ENCODE measurements at places on chromosomes 12 and 14. TPM values are rescaled to one million over a fixed set of nuclear protein-coding genes. Genes with fewer than 3 reads are reported as not detected.

DNA sequence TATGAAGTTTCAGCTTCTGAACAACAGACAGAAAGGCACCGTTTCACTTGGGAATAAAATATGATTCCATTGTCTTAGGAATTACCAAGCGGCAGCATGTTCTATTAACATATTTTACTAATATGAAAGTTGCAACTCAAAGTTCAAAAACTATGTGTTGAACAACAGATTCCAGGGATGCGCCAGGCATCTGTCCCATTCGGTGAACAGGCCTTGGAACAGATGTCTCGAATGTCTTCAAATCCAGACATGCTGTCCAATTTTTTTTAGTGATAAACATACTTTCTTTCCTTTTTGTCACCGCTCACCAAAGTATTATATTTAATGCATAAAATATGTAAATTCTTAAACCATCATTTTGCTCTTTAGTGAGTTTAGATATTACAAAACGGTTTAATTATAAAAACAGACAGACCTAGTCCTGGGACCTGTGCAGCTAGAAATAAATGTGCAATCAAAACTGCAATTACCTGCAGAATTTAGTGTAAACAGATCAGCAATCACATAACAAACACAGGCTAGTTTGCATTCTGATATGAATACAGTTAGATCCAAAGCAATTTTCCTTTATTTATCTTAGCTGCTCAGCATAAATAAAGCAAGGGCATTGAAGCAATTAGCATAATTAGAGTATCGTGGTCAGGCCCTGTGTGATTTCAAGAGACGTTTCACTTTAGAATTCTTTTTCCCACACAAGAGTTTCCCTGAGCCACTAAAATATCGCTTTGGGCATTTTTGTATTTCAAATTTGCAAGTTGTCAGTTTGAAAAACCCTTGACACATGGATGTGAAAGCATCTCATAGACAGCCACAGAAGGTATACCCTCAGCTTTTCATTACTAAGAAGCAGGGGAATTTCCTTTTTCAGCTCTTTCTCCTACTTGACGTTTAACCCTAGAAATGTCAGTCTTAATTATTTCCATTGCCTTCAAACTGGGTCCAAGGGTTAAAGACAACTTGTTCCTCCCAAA lies 420.8 kb downstream of the EGLN3 start:
- DNase-seq: no peak
- no peak overlapping the region for H3K27ac ChIP-seq
- H3K4me1 ChIP-seq: no peaks in the 10 kb centered on the region
- no peak overlapping the region for H3K4me3 ChIP-seq

ZNF839 gene
- total RNA-seq: 8.8 TPM

DNA sequence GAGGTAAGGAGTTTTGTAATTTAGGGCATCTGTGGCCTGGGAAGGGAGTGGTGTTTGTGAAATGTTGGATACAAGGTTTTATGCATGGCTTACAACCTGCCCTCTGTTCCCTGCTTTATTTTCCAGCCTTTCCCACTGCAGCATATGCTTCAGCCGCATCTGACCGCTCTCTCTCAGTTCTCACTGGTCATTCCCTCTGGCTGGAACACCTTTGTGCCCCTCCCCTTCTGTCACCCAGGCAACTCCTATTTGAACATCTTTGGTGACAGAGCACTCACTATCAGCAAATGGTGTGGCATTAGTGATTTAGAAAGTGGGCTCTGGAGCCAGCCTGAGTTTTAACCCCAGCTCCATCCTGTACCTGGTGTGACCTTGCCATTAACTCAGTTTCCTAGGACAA lies 47.5 kb upstream of the SMCO2 start:
- H3K4me1 ChIP-seq: no peaks in the 10 kb centered on the region
- no peak overlapping the region for H3K27ac ChIP-seq
- H3K4me3 ChIP-seq: no peak overlapping the region
- DNase-seq: no peak
- H3K27me3 ChIP-seq: no peaks in the 10 kb centered on the region
- H3K36me3 ChIP-seq: no peaks in the 10 kb centered on the region

GRCh38 chr12:41286426-41286825 lies 98.3 kb downstream of the PDZRN4 start:
- no peaks in the 10 kb centered on the region for H3K36me3 ChIP-seq
- H3K4me1 ChIP-seq: no peaks in the 10 kb centered on the region
- peak; percentile 20 for DNase-seq
- H3K4me3 ChIP-seq: no peak overlapping the region
- H3K27ac ChIP-seq: no peak overlapping the region

- H3K27me3 ChIP-seq: no peaks in the 10 kb centered on the region
- no peaks in the 10 kb centered on the region for H3K4me1 ChIP-seq
- H3K36me3 ChIP-seq: no peaks in the 10 kb centered on the region
- no peak overlapping the region for H3K27ac ChIP-seq
- no peak overlapping the region for H3K4me3 ChIP-seq
- no peak for DNase-seq
Measured at GRCh38 chr12:95990136-95990535, 6.0 kb downstream of the HAL start.

- no peak overlapping the region for H3K4me3 ChIP-seq
- no peaks in the 10 kb centered on the region for H3K27me3 ChIP-seq
- no peaks in the 10 kb centered on the region for H3K36me3 ChIP-seq
- no peak overlapping the region for H3K27ac ChIP-seq
- no peak for DNase-seq
Measured at GRCh38 chr12:58387199-58387598, 445.8 kb downstream of the ATP23 start.

DNA sequence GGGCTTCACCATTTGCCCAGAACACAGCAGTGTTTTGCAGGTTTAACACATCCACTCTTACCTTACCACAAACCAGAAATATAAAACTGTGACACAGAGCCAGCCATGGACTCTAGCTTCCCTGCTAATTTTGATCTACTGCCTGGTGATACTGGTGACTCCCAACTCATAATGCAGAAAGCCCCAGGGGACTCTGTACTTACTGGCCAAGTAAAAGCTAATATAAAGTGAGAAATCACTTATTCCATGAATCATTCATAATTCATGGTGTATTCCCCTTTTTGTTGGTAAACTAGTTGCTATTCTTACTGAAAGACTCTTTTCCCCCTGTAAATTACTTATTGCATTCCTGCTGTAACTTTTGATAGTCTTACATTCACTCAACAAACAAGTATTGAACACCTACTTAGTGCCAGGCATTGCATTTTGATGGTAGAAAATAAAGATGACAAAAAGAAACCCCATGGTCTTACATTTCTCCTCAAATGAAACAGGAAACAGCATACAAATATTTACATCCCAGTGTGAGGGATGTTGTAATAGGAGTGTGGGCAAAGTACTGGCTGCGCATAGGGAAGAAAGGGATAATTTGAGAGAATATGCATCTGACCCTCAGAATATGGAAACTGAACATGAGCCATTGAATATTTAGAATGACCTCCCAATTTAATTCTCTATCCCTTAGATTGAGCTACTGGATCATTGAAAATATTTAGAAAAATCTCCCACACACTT lies 279.6 kb downstream of the PDZRN4 start:
- DNase-seq: no peak
- peaks cover 8% of the 10 kb centered on the region for H3K4me1 ChIP-seq
- no peaks in the 10 kb centered on the region for H3K27me3 ChIP-seq
- H3K27ac ChIP-seq: no peak overlapping the region
- H3K4me3 ChIP-seq: no peak overlapping the region
- no peaks in the 10 kb centered on the region for H3K36me3 ChIP-seq

GRCh38 chr12:109191621-109192250 lies 75.3 kb downstream of the ACACB start:
- H3K36me3 ChIP-seq: peaks cover 100% of the 10 kb centered on the region
- no peak for DNase-seq
- H3K4me3 ChIP-seq: no peak overlapping the region
- no peaks in the 10 kb centered on the region for H3K4me1 ChIP-seq
- H3K27ac ChIP-seq: no peak overlapping the region

DNA sequence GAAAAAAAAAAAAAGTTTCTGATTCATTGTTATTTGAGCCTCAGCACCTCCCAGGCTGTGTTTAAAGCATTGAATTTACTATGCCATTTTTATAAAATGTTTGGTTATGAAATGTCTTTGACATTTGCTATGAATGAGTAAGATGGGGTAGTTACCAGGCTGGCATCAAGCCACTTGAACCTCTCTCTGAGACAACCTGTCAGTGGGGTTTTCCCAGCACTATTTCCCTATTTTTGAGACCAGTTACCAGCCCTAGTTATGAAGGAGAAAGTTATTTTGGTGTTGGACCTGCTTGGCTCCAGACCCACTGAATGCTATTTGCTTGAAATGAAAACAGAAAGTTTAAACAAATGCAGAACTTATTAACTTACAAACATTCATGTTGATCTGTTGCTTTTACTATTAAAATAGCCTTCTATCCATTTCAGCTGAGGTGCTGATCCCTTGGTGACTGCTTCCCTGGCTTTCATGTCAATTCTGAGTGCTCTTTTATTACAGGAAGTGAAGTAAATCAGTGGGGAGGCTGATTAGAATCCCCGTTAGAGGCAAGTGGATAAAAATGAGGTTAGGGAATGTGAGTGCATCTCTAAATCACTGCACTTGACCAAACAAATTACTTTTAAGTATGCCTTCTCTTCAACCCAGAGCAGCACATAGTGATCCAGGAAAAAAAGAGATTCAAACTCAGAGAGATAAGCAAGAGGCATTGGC lies 37.8 kb downstream of the LLPH start:
- no peaks in the 10 kb centered on the region for H3K36me3 ChIP-seq
- H3K4me3 ChIP-seq: no peak overlapping the region
- H3K4me1 ChIP-seq: no peaks in the 10 kb centered on the region
- H3K27ac ChIP-seq: no peak overlapping the region
- DNase-seq: no peak

TBX5 gene
- total RNA-seq: not detected

All from stomach (tissue), 19 donors.